Gastroesophageal sphincter (tissue), 4 donors: ENCODE measurements at places on chromosomes 13 and 19. TPM values are rescaled to one million over a fixed set of nuclear protein-coding genes. Genes with fewer than 3 reads are reported as not detected.
A peak's percentile ranks its signal among the peaks of the same experiment; 100 is the strongest.

GRCh38 chr19:14138576-14139265 is 2.3 kb upstream of the ASF1B start:
- ATAC-seq = no peak

The ZNF66 gene
- 1.7 TPM for total RNA-seq

The RAB8A gene
- 49.3 TPM for total RNA-seq

- ATAC-seq = no peak
Measured at GRCh38 chr13:97226013-97226412, 3.9 kb downstream of the MBNL2 start.

The ZNF578 gene
- 1.9 TPM for total RNA-seq

DNA sequence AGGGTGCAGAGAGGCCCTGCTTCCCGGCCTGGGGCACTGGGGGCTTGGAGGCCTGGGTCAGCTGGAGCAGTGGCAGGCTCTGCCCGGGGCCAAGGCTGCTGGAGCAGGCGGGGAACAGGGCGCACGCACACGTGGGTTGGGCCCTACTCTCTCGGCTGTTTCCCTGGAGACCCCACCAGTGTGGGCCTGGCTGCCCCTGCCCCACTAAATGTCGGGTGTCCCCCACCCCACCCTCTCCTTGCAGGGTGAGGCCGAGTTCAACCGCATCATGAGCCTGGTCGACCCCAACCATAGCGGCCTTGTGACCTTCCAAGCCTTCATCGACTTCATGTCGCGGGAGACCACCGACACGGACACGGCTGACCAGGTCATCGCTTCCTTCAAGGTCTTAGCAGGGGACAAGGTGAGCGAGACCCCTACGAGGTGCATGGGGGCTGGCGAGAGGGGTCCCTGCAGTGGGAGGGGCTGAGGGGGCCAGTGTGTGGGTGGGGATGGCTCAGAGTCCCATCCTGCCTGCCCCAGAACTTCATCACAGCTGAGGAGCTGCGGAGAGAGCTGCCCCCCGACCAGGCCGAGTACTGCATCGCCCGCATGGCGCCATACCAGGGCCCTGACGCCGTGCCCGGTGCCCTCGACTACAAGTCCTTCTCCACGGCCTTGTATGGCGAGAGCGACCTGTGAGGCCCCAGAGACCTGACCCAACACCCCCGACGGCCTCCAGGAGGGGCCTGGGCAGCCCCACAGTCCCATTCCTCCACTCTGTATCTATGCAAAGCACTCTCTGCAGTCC is 15.3 kb downstream of the CAPN12 start:
- ATAC-seq = no peak

GRCh38 chr19:54517483-54517882 is 14.9 kb downstream of the LAIR2 start:
- no peak for ATAC-seq

The CCDC169 gene
- total RNA-seq = not detected

- ATAC-seq = peak; percentile 56
Measured at GRCh38 chr19:14369399-14370168, 11.7 kb upstream of the ADGRE5 start.

- no peak for ATAC-seq
Measured at GRCh38 chr13:34343413-34343940, 525.5 kb downstream of the RFC3 start.

- ATAC-seq = no peak
Measured at GRCh38 chr13:79297128-79297527, 108.9 kb downstream of the RBM26 start.

GRCh38 chr13:25881136-25881926 is 170.5 kb downstream of the SHISA2 start:
- ATAC-seq = no peak
